ENCODE measurements at places on chromosomes 5 and 9.

DNA sequence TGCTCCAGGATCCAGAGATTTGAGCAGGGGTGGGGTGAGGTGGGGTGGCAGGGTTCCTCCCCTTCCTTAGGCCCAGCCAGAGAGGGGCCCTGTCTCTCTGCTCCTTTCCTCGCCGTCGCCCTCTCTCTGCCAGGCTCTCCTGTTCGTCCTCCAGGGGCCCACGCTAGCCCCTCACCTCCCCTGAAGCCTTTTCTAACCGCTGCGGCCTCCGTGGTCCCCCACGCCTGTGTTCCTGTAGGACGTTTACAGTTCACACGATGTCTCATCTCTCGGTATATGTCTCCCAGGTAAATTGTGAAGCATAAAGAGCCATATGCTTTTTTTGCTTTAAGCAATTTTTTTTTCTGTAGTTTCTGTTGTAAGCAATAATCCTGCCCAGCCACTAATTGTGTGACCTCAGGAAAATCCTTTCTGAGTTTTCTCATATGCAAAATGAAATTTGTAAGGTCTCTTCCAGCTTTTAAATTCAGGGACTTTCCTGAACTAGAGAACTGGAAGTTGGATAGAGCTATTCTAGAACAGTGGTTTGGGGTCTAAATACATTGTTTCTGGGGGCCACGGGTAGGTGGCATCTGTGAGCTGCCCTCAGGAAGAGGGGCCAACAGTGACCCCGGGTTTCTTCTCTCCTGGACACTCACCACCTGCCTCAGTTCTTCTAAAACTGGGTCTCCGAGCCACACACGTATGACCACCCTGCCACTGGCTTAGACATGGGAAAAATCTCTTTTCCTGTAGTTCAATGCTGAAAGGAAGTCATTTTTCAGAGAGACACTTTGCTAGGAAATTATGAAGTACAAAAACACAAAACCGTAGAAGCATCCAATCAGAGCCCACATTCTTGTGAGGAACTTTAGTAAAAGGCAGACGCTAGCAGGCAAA is 50.2 kb upstream of the ZNF366 start:
- DNase-seq: no peak

DNA sequence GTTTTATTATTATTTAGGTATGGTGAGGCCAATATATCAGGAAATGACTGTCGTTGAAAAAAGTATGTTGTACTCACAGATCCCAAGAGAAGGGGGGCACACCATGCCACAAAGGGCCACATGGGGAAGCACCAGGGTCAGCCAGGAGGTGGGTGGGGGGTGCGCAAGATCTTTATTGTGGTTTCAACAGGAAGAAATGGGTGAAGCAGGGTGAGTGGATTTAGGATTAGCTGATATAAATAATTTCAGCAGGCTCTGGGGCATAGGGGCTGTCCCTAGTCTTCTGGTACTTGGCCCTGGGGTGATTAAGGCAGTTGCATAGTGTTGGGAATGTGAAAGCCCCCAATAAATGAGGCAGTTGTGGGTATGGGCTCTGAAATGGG is 8.6 kb downstream of the PDCD1LG2 start:
- DNase-seq: no peak

- peak; percentile 53 for DNase-seq
Observed at GRCh38 chr5:43039471-43040286, 440 bp downstream of the ANXA2R start.

GRCh38 chr9:120212853-120213200 is 367.1 kb downstream of the CDK5RAP2 start:
- DNase-seq: no peak

- DNase-seq: no peak
Observed at GRCh38 chr5:178293815-178294214, 61.2 kb upstream of the PHYKPL start.

DNA sequence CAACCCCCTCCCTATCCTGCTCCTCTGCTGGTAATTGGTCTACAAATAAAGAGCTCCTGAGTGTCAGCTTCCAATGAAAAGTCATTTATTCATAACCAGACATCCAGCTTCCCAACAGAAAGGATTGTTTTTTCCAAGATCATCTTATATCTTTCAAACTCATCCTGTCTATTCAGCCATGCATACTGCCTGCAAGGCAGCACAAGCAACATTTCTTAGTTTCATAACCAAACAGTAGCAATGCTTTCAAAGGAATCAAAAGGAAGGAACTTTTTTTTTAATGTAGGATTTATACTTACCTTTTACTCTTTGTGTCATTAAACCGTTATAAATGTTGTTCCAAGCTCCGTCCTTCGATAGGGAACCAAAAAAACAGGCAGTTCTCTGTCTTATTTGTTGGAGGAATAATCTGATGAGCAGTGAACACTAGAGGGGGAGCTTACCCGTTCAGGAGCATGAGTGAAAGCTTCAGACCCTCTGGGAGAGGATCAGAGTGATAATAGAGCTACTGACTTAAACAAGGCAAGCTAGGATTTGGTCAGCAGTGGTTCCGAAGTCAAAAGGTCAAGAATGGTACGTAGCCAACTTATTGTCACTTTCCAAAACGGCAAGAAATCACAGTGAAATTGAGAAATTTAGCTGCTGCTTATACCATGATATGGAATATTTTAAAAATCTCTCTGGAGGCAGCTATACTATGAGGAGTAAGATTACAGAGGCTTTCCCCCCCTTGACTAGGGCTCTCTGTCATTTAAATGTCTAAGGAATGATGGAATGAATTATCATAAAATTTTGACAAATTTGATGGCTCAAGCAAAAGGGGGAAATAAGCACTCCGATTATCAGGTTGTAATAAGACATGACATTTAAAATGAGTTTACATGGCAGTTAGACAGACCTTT is 892.9 kb downstream of the NR2F1-AS1 start:
- DNase-seq: no peak

DNA sequence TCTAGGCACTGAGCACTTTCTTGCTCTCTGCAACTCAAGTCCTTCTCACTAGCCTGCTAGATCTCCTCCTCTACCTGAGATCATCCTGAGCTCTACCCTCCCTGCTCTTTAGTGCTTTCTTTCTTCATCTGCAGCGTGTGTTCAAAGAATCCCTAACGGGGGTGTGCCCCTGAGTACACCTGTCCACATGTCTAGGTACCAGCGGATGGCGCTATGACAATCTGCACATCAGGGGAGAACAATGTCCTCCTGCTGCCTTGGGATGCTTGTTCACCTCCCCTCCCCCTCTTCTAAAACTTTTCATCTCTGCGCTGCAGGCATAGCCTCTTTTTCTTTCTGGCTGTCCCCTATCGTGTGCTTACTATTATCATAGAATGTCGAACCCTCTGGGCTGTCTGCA is 42.7 kb downstream of the PTPN3 start:
- DNase-seq: no peak

DNA sequence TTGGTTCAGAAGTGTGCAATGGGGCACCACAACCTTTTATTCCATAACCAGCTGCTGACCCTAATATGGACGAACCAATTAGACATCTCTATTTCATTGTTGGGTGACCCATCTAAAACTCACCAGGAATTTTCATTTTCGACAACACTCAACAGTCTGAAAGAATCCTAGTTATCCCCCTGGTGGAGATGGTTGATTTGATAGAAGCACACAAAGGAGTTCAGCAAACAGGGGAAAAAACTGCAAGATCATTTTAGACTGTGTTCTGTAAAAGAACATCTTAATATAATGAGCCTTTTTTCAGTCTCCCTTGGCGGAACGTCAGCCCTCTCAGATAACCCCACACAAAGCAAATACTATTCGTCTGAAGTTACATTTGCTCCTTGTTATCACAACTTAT is 367.4 kb downstream of the KIAA0825 start:
- no peak for DNase-seq

DNA sequence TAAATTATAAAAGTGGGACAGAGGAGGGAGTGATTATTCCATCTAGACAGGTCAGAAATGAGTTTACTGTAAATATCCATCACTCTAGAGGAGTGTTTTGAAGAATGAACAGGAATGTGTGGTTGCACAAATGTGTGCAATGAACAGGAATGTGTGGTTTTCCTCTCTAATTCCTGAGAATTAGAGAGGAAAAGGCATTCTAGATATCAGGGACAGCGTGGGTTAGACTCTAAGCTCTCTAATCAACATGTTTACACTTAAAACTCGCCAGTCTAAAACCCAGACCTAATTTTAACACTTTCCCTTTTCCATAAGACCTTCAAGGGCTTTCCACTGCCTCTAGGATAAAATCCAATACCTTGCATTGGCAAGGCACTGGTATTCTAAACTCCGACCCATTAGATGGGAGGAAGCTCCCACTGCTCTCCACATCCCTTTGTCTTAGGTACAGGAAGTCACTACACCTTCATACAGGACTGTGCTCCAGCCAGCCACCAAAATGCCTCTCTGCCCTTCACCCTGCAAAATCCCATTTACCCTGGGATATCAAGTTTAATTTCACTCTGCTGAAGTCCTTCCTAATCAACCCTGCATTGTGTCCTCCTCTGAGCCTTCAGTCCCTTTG is 67.9 kb downstream of the NFIB start:
- DNase-seq: no peak

GRCh38 chr5:96582343-96582742 is 79.8 kb upstream of the CAST start:
- no peak for DNase-seq

GRCh38 chr5:122473138-122473843 is 161.3 kb downstream of the SNCAIP start:
- no peak for DNase-seq

- no peak for DNase-seq
Observed at GRCh38 chr9:114016629-114017423, 61.3 kb downstream of the AMBP start.

- no peak for DNase-seq
Observed at GRCh38 chr5:39513236-39513635, 88.5 kb upstream of the DAB2 start.

- no peak for DNase-seq
Observed at GRCh38 chr5:125205601-125206225, 459.3 kb upstream of the ZNF608 start.

DNA sequence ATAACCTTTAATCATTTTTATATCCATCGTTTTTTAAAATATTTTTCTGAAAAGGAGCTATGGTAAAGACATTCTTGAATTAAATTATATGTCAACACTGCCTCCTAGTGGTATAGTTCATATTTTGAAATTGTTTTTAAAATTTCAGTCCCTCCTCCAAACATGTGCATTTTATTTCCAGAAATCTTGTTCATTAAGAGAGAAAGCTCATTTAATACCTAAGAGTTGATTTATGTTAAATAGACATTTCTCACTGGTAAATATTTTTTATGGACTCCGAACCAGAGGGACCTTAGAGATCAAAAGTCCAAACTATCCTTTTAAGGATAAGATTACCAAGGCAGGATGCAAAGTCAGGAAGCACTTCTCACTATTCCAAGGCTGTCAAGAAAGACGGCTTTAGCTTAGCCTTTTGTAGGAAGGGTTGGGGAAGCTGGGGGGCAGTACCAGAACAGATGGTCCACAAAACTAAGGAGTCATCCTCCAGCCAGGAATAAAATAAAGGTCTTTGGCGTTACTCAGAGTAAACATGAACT is 21.6 kb downstream of the BHMT start:
- DNase-seq: peak; percentile 54

- no peak for DNase-seq
Observed at GRCh38 chr9:5593904-5594303, 35.0 kb upstream of the RIC1 start.

GRCh38 chr9:136142859-136143214 is 24.2 kb upstream of the TMEM250 start:
- no peak for DNase-seq

DNA sequence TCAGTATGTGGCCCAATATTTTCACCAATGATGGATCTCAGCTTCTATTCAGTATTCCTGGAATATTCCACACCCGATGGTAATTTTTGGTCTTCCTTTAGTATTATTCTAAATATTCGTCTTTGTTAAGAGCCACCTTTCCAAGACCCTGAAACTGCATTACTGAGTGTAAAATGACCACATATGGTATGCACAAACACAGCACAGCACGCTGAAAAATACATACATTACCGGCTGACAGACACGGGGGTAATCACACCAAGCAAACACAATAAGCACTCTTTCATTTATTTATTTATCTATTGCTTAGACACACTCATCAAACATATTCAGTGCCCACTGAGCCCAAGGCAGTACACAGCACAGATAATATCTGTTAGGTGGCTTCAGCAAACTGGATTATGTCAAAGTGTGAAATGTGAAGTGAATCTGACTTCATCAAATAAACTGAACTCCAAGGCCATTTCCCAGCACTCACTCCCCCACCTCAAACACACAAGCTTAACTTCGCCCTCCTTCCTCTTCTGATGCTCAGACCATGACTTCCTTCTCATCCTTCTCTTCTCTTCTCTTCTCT is 1637.8 kb upstream of the C9orf72 start:
- no peak for DNase-seq

- DNase-seq: no peak
Observed at GRCh38 chr5:133520991-133521706, 91.2 kb downstream of the FSTL4 start.

GRCh38 chr5:178236679-178237078 is 4.1 kb upstream of the PHYKPL start:
- no peak for DNase-seq

- DNase-seq: no peak
Observed at GRCh38 chr9:105515811-105516413, 42.0 kb upstream of the FKTN start.

DNA sequence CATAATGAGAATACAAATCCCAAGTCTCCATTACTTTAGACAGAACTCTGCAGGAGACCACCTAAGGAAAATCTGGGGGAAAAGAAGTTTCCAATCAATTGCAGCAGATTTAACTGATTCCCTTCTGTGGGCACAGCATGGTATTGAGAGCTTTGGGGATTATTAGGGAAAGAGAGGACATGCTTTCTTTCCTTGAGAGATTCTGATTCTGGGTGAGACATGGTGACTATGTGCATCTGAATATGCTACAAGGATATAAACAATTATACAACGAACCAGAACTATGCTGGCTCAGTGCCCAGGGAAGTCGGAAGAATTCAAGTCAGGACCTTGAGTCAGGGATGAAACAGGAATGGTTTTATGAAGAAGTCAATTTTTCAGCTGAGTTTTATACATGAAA is 183.7 kb downstream of the PDE4D start:
- no peak for DNase-seq

- DNase-seq: no peak
Observed at GRCh38 chr9:36162211-36162738, 6.9 kb upstream of the CCIN start.

- no peak for DNase-seq
Observed at GRCh38 chr5:147169399-147169798, 65.4 kb upstream of the STK32A start.

- DNase-seq: no peak
Observed at GRCh38 chr5:107542831-107543231, 127.9 kb downstream of the EFNA5 start.

DNA sequence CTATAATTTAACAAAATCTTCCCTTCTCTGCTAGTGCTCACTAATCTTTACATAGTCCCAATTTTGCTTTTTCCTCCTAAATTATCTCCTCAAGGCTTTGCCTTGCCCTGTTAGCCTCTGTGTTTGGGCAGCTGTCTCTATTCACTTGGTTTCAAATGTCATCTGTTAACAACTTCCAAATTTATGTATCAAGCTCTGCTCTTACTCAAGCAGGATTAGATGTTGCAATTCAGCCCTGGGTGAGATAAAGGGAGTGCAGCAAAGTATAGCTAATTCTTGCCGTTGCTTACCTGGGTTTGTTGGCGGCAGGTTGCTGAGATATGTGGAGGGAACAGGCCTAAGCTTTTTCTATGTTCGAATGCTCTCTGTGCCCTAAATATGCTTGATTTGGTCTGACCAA is 483.8 kb downstream of the DMAC1 start:
- no peak for DNase-seq
